IMR-90 (cell line): ENCODE measurements at places on chromosomes 11 and 22. TPM values are rescaled to one million over a fixed set of nuclear protein-coding genes. Genes with fewer than 3 reads are reported as not detected.

Gene AAMDC
- 15.8 and 49.7 TPM in 2 replicates for total RNA-seq

DNA sequence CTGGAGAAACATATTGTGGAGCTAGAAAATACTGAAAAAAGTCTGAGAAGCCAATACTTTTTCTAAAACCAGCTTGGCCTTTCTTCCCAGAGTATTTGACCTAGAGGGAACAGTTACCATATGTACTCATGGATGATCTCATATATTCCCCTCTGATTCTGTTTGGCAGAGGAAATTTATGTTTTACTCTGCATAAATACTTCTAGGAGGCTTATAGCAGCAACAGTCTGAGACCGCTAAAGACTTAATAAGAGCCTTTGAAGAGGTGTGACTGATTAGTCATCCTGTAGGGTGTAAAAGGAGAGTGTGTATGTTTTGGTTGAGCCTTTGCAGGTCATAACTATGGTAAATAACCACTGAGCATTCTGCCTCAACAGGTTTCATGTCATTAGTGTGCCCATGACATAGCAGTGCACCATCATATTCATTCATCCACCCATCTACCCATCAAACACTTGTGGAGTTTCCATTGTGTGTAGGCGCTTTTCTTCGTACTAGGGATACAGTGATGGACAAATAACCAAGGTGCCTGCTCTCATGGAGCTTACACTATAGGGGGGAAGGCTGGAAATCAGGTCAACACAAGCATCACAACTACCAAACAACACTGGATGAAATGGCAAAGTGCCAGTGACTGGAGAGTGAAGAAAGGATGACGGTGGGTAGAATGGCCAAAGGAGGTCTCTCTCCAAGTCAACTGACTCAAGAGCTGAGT is 44.5 kb downstream of the TRAF6 start:
- peak; percentile 72 for DNase-seq

GRCh38 chr22:47199261-47199978 is 437.0 kb downstream of the TBC1D22A start:
- DNase-seq = no peak

DNA sequence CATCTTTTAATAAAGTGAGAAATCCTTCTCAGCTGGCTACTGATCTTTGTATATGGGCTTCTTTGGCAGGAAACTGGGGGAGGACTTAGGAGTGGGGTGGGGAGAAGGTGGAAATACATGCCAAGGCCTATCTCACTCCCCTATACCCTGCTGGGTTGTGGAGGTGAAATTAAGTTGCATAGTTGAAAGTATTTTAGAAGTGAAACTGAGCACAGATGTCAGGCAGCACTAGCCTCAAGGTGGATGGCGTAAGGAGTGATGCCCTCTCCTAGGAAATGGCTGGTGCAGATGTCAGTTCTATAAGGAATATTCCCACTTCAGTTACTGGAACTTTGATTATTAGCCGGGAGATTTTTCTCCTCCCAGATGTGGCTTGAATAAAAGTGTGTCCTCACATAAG is 46.3 kb downstream of the NNMT start:
- DNase-seq = no peak

DNA sequence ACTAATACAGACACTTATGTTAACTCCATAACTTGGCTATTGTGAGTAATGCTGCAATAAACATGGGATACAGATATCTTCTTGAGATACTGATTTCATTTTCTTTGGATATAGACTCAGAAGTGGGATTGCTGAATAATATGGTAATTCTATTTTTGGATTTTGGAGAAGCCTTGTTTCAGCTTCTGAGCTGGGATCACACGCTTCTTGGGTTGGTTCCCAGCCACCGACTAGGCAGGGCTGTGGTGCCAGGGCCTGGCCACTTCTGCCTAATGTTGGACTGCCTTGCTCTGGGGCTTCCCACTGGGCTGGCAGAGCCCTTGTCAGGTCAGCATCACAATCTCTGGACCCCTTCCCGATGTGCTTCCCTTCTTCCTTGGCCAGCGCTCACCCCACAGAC is 14.0 kb upstream of the MCHR1 start:
- DNase-seq = peak; percentile 85

DNA sequence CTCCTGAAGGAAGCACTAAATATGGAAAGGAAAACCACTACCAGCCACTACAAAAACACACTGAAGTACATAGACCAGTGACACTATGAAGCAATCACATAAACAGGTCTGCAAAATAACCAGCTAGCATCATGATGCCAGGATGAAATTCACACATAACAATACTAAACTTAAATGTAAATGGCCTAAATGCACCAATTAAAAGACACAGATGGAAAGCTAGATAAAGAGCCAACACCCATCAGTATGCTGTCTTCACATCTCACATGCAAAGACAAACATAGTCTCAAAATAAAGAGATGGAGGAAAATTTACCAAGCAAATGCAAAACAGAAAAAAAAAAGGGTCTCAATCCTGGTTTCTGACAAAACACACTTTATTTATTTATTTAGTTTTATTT is 171.7 kb downstream of the TTC28 start:
- no peak for DNase-seq

DNA sequence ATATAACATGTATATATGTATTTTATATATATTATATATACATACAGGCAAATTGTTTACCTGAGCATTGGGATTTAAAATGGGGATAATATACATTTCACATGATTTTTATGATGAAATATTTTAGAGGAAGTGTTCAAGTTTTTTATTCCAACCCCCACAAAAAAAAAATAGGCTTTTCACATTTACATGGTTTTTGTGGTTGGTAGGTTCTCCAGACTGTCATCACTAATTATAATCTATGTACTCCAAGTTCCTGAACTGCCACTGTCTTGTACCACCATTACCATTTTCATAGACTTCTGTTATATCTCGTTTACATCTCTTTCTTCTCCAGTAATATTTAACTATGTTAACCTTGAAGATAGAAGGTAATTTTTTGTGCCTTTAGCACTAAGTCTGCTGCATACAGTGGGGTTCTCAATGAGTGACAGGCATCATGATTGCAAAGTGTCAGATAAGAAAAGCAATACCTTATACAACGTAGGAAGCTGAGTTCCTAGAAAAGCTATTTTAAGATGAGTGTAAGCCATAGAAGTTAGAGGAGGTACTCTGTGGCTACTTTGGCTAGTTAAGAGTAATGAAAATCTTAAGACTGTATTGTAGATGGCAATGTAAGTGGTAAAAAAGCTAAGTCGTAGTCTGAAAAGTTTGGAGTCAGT is 5.2 kb downstream of the TMEM126A start:
- DNase-seq = no peak

DNA sequence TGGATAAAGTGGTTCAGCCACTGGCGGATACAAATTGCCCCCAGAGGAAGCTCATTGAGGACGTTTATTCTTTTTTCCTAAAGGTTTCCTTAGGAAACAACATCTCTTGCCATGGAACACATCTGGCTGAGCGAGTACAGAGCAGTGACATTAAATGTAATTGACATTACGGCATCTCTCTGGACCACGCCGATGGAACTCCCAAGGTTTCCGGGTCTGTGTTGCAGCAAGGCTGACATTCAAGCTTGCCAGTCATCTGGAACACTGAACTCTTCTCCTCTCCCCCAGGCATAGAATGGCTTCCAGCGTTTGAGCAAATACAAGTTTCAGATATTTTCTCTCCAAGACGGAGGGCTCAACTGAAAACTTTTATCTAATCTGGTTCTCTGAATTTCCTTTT is 42.1 kb downstream of the CLMP start:
- DNase-seq = no peak

Gene NAALAD2
- total RNA-seq = under 0.01 TPM in 1 of 2 replicates, not detected in the other

GRCh38 chr22:44925465-44926123 is 84.2 kb downstream of the PHF21B start:
- DNase-seq = no peak

GRCh38 chr11:32244453-32244852 is 153.6 kb downstream of the RCN1 start:
- no peak for DNase-seq

DNA sequence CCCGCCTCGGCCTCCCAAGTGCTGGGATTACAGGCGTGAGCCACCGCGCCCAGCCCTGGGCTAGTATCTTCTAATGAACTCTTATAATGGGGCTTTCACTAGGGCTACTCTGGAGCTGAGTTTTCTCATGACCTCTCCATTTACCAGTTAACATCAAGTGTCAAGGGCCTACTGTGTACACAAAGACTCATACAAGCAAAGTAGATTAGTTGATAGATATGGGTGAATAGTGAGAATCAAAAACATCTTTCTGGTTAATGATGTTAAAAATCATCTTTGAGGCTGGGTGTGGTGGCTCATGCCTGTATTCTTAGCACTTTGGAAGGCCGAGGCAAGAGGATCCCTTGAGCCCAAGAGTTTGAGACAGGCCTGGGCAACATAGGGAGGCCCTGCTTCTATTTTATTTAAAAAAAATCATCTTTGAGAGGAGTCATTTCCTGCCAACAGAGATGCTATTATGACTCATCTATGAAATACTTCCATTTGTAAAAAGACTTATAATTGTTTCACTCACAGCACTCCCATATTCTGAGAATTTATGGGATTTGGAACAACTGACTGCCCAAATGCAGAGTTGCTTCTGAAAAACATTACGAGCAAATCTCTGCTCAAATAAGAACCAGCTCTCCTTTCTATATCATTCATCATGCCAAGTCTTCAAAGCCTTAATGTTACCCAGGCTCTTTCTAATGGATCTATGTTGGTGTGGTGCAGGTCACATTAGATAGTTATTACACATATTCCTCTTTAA is 57.0 kb downstream of the GDPD4 start:
- DNase-seq = peak; percentile 85

GRCh38 chr11:102287964-102288724 is 29.1 kb upstream of the BIRC3 start:
- peak; percentile 82 for DNase-seq

DNA sequence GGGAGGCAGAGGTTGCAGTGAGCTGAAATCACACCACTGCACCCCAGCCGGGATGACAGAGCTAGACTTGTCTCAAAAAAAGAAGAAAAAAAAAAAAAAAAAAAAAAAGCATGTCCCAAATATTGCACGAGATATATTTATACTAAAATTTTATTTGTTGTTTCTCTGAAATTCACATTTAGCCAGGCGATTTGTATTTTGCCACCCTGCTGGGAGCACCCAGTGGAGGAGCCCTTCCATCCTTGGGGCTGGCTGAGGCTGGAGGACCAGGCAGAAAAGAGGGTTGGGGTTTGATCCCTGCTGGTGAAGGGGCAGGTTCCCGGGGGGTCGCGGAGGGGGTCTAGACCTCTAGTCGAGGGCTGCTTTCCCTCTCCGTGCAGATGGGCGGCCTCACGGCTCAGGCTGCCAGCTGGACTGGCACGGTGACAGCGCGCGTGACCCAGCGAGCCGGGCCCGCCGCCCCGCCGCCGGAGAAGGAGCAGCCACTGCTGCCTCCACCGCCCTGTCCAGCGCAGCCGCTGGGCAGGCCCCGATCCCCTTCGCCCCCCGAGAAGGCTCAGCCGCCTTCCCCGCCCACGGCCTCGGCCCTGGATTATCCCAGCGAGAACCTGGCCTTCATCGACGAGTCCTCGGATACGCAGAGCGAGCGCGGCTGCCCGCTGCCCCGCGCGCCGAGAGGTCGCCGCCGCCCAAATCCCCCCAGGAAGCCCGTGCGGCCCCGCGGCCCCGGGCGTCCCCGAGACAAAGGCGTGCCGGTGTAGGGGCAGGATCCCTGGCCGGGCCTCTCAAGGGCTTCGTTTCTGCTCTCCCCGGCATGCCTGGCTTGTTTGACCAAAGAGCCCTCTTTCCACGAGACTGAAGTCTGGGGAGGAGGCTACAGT is 952 bp upstream of the CATSPERZ start:
- DNase-seq = no peak

GRCh38 chr11:7016011-7016410 is 4.1 kb downstream of the ZNF214 start:
- no peak for DNase-seq

DNA sequence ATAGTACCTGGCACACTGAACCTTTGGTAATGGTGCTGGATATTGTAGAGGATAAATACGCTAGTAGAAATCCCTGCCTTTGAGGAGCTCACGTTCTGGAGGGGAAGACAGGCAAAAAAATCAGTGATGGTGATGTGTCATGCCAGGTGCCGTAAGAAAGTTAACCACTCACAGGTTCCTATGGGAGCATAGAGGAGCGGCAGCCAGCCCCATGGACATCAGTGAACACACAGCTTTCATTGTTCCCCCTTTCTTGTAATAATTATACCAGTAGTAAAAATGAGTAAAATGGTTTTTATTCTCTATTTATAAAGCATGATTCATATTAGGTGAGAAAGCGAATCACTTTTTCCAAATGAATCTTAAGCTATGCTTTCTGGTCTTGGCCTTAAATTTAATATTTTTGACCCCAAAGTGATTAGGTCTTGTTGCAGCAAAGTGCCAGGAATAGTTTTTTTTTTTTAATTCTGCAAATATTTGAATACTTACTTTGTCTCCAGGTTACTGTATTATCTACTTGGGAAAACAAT is 57.9 kb downstream of the UVRAG start:
- DNase-seq = no peak

Gene RHBDD3
- 5.7 and 6.9 TPM in 2 replicates for total RNA-seq

DNA sequence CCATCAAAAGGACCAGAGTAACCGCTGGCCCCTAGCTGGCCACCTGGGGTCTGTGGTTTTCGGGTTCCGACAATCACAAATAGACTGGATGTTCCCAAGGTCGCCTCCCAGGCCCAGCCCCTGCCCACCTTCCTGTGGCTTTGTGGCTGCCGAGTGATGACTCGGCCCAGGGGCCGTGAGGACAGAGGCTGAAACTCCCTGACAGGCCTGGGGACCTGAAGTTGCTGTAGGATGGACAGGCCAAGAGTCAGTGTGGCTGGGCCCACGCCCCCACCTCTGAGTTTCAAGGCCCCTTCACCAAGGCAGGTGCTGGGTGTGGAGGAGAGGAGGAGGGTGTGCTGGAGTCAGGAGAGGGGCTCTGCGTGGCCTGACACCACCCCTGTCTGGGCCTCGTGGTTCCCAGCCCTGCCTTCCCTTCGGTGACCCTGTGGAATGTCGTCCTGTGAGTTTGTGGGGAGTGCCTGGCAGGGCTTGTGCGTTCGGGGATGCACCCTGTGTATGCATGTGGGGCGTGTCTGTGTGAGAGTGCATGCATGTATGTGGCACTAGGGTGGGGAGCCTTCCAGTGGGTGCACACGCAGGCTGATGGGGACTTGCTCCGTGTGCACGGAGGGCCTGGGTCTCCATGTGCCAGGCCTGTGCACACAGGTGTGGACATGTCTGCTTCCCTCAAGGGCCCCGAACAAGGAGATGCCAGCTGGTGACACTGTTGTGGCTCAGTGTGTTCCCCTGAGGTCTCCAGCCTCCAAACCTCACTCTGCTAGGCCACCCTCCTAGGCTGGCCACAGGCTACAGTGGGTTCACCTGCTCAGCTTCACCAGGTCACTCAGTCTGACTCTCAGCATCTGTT is 8.4 kb upstream of the MGAT3 start:
- no peak for DNase-seq
